ENCODE measurements at places on chromosomes 4 and X. TPM values are rescaled to one million over a fixed set of nuclear protein-coding genes. Genes with fewer than 3 reads are reported as not detected.

DNA sequence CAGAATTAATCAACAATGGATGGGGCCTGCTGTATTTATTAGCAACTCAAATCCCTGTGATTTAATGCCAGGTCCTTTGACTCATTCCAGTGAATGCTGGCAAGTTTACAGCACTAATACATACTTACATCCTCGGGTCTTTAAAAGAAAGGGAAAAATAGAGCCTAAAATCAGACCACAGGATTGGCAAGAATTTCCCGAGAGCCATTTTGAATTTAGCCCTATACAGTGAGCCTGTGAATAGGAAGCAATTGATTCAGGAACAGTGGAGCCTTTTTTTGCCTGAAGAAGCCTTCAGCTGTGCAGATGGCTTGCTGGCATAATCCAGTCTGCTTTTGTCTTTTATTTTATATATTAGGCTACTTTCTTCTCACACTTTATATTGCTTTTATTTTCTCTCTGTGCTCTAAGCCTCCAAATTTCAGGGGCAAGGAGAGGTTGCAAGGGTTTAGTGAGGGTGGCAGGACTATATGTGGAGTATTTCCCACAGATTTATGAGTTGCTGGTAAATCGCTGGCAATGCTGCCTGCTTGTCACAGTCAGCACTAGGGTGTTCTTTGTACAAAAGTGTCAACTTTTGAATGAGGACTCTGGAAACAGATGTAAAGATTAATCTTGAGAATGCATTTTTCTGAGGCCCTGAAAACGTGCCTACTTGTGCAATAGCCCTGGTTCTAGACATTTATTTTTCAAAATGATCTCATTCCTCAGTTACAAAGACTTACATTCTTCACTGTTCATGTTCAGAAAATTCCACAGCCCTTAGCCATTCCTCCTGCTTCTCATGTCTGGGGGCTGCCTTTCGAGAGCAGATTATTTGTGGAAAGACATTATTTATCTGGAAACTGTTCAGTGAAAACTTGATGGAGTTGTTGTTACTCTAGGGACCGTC, 303.5 kb downstream of the SPRY1 start:
- no peak for DNase-seq

The USP17L17 gene
- not detected for total RNA-seq

DNA sequence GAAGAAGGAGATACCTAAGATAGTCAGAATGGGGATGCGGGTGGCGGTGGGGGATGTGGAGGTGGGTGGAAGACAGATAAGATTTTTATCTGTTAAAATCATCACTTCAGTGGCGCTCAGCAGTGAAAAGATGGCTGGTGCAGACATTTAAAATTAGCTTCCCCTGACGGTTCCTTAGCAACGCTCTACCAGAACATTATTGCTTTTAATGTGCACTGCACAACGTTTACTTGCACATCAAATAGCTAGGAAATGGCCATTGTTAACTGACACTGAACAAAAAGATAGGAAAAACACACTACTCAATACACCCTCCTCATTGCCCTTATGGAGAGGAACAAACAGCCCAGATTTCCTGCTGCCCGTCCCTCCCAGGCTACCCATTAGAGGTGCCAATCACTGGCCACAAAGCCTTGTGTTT, 61.0 kb upstream of the FTHL17 start:
- no peak for DNase-seq

The GAGE12E gene
- total RNA-seq = not detected

DNA sequence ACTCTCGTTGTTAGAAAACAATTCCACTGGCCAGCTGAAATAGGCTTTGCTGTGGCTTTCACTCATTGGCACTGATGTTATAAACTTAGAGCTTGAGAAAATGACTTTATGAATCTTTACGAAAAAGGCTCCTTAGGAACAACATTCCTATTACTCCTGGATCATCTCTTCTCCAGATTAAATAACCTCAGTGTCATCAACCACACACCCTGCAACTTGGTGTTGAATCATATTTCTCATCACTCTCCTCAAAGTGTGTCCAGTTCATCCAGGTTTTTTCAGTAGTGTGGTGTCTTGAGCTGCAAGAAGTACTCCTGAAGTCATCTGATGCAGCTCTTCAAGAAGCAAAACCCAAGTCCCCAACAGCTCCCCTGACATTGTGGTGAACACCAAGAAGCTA, 28.1 kb upstream of the ANOS1 start:
- DNase-seq = no peak

DNA sequence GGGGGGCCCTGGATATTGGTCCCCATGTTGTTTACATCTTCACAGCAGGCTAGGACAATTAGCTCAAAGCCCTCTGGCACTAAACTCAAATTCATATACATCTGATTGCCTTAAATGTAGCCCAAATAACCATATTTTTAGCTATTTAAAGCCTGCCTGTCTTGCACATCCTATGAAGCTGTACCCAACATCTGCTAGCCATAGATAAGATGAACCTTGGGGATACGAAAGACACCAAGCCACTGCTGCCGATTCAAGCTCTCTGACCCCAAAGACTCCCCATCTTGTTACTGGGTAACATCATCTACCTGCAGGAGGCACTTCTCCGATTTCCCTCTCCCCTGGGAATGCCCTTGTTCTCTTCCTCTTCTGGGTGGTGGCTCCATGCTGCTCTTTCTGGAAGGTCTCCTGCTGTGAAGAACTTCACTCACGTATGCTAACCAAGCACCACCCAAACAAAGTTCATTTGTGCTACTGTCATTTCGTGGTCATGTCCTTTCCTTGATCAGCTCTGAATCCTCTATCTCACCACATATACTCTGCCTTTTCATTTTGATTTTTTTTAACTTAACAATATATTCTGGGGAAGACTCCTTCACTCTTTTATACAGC, 107.7 kb upstream of the ATXN3L start:
- DNase-seq = no peak

The PAGE1 gene
- not detected for total RNA-seq

DNA sequence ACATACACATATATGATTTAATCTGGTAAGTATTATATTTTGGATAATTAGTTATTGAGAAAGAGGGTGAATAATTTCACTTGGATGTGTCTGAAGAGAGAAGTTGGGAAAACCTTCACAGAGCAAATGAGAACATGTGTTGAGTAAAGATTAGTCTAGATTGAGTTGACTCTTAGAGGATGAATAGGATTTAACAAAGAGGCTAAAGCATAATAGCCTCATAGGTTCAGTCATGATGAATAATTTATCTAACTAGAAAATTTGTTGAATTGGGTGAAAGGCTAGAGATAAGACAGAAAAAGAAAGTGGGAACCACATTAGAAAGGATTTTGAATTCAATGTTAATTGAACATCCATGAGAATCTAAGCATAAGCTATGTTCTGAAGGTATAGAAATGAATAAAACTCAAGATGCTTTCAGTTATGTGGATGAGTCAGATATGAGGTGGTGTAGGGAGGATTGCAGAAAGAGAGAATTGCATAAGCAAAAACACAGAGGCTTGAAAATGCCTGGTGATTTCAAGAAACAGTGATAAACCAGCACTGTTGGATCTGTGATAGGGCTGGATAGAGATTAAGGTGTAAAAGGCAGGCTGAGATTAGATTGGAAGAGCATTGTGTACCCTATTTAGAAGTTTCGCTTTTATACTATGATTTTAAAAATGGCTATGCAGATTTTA, 207.6 kb upstream of the NR3C2 start:
- no peak for DNase-seq

- no peak for DNase-seq
Observed at GRCh38 chr4:112739442-112739841, 102.5 kb downstream of the LARP7 start.

The KLHL34 gene
- total RNA-seq = 4.2 TPM

GRCh38 chr4:30094887-30095286, 625.3 kb upstream of the PCDH7 start:
- no peak for DNase-seq

- DNase-seq = no peak
Observed at GRCh38 chrX:104670051-104670450, 104.1 kb downstream of the IL1RAPL2 start.

DNA sequence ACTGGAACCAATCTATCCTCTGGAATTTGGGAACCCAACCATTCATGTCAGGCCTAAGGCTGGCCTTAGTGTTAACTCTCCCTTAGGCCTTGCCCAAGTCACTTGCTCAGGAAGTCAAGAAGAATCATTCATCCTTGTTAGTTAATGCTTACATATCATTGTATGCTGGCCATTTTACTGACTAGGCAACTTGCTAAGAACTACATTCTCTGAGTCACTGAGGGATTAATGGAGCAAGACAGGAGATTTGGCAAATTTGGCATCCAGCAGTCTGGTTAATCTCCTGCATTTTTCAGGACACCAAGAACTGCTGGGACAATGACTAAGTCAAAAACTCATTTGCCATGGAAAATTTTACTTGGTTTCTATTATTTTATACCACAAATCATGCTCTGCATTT, 115.8 kb upstream of the DDIT4L start:
- DNase-seq = no peak

The MSN gene
- total RNA-seq = 97.6 TPM

DNA sequence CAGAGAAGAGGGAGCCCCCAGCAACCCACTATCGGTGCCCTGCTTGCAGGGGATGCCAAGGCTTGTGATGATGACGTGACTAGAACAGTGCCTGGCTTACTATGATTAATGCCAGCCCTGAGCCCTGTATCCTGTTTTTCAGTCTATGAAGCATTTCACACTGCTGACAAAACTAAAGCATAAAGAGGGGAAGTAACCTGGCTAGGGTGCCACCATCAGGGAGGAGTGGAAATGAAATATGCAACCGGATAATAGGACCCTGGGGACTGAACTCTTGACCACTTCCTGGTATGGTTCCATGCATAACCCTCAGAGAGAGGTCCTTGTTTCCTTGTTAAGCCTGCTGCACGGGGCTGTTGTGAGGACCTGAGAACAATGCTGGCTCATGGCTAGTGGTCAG, 50.3 kb downstream of the MED28 start:
- DNase-seq = no peak

DNA sequence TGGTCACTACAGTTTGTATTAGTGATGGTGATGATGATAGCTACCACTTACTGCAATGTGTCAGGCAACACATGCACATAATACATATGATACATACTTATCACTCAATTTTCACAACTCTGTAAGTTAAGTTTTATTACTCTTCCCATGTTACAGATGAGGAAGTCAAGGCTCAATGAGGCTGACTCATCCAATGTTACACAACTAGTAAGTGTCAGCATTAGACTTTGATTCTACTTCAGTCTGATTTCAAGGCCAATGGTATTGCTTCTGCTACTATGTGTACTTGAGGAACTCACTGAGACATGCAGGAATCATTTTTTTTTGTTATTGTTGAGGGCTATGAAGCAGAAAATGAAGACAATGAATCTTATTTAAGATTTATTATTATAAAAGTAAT, 96.4 kb upstream of the TRPC5OS start:
- DNase-seq = no peak
